Stimulated activated CD4-positive, alpha-beta T cell treated with anti-CD3 and anti-CD28 coated beads, Interleukin-4, amount 100 ng/mL, for 24 hours (primary cell): ENCODE measurements at places on chromosomes 12 and 14.

DNA sequence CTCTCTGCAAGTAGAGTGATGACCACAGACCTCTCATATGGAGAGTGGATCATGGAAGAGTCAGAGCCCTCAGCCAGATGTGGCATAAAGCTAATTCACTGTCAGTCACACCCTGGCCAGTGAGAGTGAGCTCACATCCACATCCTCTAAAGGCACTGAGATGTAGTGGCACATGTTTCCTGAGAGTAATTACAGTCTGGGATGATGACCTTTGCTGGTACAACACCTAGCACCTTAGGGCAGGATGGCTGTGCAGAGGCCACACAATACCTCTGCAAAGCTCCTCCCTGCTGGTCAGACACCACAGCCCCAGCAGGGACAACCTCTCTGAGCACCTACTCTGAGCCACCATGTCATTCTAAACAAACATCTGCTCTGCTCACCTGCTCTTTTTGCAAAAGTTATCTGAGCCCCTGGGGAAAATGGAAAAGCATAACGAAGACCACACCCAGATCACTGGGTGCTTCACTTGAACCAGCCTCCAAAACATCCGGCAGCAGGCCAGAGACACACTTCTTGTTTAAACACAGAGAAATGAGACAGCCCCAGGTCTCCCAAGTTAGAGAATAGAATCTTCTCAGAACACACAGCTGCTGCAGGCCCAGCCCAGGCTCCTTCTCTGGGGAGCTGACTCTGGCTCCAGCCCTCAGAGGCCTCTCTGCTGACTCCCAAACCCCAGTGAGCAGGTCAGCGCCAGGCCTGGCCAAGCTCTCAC, 30.3 kb downstream of the PITPNM2 start:
- no peak for DNase-seq

DNA sequence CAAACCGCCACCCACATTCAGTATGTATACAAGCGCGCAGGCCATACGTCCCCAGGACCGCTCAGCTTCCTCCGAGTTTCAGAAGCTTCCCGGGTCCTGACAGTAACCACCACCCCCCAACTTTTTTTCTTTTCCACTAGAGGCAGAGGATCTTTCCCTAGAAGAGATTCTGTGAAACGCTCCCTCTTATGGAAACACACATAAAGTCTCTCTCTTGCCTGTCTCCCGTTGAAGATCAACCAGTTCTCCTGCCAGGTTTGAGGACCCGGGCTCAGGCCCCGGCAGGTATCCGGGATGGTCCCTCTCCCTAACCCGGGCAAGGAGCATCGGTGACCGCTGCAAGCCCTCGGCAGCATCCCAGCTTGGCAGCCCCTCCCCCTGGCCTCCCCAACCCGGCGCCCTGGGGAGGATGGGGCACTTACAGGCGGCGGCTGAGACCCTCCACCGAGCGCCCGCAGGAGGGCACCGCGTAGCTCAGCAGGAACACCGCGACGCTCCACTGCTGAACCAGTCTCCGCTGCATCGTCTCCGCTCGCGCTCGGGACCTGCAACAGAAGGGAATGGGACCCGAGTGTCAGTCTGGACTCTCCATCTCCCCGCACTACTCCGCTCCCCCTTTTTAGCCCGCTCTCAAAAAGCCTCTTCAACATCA, 3.4 kb downstream of the PTHLH start:
- DNase-seq: no peak

- no peak for DNase-seq
Observed at GRCh38 chr12:14611640-14612203, 44.0 kb upstream of the PLBD1 start.

DNA sequence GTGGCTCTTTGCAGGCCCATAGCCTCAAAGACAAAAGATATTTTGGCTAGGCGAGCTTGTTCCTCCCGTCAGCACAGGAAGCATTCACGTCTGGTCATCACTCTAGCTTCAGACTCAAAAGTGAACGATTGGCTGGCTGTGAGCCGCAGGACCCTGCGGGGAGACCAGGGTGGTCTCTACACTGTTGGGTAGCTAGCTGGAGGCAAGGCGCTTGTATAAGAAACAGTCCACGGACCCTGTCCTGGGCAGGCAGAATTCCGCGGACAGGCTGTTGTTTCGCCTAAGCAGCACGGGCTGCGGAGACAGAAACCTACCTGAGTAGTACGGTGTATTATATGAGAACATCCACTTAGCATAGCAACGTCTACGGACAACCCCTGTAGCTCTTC, 29.6 kb downstream of the WBP11 start:
- DNase-seq: no peak

DNA sequence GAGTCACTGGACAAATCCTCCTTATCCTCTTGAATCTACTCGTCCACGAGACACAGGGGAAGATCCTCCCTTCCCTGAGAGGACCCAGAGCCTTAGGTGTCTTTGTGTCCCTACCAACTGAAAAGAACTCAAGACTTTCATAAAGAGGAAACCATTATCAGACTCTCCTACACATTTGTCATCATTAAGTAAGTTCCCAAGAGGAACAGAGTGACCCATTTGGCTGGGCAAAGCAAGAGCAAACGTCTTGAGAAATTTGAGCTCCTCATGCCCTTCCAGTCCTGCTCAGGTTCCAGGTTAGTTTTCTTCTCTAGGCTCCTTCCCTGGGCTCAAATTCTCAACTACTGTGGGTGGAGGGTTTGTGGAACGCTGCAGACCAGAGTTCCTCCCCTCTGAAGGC, 5.7 kb downstream of the MLF2 start:
- DNase-seq: no peak

- DNase-seq: no peak
Observed at GRCh38 chr12:65779946-65780345, 44.3 kb upstream of the HMGA2 start.

DNA sequence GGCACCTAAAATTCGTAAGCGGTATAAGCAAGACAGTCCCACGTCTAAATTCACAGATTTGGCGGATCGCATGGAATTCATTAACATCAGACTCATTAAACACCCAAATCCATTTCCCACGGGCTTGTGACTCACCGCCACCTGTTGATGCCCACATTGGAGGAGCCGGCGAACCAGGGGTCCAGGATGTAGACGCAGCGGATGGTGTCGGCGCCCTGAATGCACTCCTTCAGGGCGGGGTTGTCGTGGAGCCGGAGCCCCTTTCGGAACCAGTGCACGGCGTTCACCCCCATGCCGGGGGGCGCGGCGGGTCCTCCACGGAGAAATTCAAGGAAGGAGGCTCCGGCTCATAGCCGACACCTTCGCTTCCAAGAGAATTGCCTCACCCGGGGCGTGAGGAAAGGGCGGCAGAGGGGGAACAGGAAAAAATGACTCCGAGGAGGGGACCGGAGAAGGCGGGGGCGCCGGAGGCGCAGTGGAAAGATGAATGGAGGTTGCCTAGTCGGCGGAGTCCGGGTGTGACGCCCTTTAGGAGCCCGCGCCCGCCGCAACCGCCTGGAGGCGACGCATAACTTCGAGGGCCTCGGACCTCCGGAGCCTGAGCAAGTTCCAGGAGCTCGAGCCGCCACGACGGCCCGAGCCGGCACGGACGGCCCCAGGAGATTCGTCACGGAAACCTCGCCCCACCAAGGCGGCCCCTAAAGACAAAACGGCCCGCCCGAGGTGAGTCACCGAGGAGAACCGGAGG, 506 bp downstream of the CRY1 start:
- DNase-seq: peak; percentile 78

GRCh38 chr12:15446807-15447206, 124.5 kb downstream of the PTPRO start:
- DNase-seq: no peak

GRCh38 chr12:56243731-56244181, 13.9 kb downstream of the SLC39A5 start:
- DNase-seq: no peak

GRCh38 chr12:53107122-53107521, 3.8 kb downstream of the SOAT2 start:
- DNase-seq: no peak

DNA sequence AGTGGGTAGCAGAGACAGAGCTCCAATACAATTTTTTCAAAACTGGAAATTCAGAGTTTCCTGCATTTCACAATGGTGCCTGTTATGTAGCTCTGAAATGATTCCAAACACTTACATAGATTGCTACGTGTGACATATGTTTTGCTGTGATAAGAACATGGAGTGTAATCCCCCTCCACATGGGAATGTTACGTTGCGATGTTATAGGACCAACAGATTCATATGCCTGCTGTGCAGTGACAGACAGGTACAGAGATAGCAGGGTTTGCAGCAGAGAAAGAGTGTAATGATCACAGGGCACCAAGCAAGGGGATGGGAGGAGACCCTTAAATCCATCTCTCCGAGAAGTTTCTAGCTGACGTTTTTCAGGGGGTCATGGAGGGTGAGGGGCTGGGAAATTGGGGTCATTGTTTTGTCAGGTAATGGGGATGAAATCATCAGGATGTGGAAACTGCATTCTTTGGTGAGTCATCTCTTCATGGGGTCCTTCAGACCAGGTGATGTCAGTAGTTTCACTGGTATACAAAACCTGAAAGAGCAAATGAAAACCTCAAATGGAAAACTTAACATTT, 76.6 kb upstream of the OSBPL8 start:
- no peak for DNase-seq

GRCh38 chr14:69088586-69088985, 64.3 kb downstream of the DCAF5 start:
- no peak for DNase-seq

DNA sequence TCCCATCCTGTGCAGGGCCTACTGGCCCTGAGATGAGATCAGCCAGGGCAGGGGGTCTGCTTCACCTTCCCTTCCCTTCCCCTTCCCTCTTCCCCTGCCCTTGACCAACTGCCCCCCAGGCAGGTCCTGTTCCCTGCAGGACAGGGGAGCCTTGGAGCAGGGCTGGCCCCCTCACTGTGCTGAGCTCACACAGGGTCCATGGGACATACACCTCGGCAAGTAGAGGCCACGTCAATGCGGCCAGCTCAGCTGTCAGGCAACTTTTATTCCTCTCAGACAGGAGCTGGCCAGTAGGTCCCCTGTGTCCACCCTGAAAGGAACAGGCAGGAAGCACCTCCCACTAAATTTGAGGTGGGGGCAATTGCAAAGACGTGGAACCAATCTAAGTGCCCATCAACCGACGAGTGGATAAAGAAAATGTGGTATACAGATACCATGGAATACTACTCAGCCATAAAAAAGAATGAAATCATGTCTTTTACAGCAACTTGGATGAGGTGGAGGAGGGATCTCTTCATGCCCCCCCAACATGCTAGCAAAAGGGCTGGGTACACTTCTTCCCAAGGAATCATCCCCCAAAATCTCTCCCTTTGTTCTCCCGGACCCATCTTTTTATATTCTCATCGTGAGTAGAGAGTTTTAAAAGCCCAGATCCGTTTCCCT, 148.7 kb downstream of the BCL11B start:
- no peak for DNase-seq

DNA sequence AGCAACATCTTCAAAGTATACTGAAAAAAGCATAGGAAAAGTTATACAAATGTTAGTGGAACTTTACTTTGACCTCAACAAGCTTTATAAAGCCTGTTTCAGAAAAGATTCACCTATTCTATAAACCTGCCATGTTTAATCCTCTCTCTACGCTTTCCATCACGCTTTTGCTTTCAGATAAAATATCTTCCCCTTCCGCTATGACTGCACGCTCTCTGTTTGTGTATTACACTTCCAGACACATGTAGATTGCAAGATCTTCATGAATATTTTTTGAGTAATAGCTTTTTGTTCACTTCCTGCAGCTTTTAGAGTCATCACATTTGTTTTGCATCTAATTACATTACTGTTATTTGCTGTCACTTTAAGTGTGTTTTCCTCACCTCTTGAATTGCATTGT, 271.4 kb downstream of the RASSF9 start:
- no peak for DNase-seq

DNA sequence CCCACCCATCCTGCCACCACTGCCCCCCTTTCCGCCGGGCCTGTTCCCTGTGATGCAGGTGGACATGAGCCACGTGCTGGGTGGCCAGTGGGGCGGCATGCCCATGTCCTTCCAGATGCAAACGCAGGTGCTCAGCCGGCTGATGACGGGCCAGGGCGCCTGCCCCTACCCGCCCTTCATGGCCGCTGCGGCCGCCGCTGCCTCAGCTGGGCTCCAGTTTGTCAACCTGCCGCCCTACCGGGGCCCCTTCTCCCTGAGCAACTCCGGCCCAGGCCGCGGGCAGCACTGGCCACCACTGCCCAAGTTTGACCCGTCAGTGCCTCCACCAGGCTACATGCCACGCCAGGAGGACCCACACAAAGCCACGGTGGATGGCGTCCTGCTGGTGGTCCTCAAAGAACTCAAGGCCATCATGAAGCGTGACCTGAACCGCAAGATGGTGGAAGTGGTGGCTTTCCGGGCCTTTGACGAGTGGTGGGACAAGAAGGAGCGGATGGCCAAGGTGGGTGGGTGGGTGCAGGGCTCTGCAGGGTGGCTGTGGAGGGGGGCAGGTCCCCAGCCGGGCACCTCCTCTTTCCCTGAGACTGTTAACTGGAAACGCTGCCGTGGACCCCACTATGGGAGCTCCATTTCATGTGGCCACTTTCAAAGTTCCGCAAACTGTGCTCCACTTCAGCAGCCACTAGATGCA, 10.8 kb downstream of the SETD1B start:
- DNase-seq: no peak

DNA sequence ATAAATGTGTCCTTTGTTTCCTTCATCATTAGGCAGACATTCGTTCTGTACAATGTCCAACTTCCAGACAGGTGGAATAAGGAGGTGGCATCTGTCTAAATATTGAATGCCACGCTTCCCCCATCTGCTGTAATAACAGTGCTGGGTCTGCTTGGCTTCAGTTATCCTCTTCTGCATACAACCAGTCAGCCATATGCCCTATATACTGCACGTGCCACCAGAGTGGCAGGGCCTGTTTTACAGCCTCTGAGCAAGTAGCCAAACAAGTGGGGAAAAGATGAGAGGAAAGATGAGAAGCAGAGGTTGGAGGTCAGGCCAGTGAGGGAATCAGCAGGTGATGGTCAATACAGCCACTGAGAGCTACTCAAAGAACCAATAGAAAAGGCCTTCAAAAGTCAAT, 55.4 kb downstream of the OTX2 start:
- no peak for DNase-seq

DNA sequence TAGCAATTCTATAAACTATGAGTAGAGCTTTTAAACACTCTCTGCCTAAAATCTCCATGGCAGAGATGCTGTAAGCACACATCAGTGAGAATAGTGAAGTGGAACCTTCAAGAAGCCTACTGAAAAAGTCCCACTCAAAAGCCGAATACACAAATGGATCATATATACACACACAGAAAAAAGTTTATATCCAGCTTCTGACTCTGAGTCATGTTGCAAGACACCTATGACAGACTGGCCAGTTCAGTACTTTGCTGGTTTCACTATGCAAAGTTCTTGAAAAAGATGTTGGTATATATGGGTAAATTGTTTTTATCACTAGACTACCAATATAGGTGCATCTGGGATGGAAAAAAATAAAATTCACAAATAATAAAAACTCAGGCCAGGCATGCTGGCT, 126.1 kb downstream of the KCNK10 start:
- DNase-seq: no peak

GRCh38 chr12:34297790-34298164, 275.5 kb downstream of the ALG10 start:
- DNase-seq: no peak

- no peak for DNase-seq
Observed at GRCh38 chr14:101359221-101360053, 201.9 kb upstream of the DIO3 start.
